ENCODE measurements at places on chromosomes 7 and 10. TPM values are rescaled to one million over a fixed set of nuclear protein-coding genes. Genes with fewer than 3 reads are reported as not detected.

HTR5A gene
- total RNA-seq = not detected

SH2D4B gene
- 0.27 TPM for total RNA-seq

SPDYE1 gene
- 0.18 TPM for total RNA-seq

IL15RA gene
- 11.8 TPM for total RNA-seq

DNAJC9 gene
- 17.4 TPM for total RNA-seq

RBP3 gene
- total RNA-seq = not detected

MOGAT3 gene
- not detected for total RNA-seq

AKR1C4 gene
- total RNA-seq = not detected

GLRX3 gene
- 39.1 TPM for total RNA-seq

ALOX5 gene
- total RNA-seq = 12.4 TPM

TMEM236 gene
- total RNA-seq = 0.20 TPM

TYW1B gene
- total RNA-seq = 7.2 TPM

GIMAP7 gene
- total RNA-seq = 66.3 TPM

HOXA3 gene
- 0.78 TPM for total RNA-seq

MEIG1 gene
- not detected for total RNA-seq

PIK3CG gene
- total RNA-seq = 78.2 TPM

RHOBTB1 gene
- total RNA-seq = 0.97 TPM

Measured in natural killer cell (primary cell).